ENCODE measurements at places on chromosomes 12 and 14.

DNA sequence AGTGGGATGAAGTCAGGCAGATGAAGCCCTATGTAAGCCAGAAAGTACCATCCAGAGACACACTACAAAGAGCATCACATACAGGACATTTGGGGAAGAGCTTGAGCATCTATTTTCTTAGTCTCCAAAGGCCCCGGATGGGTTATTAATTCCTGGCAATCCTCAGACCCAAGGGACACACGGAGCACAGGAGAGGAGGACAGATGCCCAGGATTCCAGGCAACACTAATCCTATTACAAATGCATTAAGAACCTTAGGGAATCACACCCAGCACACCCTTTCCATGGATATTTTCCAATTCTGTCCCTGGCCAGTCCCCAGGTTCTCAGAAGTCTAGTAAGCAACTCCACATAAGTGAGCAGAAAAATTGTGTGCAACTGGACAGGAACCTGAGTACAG lies 65.9 kb downstream of the CMKLR1 start:
- DNase-seq: peak; percentile 98

DNA sequence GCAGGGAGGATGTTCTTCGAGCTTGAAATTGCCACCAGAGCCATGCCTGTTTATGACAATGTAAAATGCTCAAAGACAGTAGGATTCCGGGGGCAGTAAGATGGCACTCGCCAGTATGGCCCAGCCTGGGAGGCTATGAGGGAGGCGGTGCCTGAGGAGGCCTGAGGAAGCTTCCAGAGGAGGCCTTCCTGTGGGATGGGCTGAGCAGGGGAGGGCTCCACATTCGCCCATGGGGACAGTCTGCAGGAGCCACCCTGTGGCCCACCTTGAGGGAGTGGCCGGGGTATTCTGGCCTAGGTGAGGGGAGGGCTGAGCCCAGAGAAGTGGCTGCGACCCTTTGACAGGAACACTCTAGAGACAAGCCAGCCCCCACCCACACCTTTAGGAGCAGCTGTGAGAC lies 50.7 kb downstream of the IQSEC3 start:
- DNase-seq: no peak

DNA sequence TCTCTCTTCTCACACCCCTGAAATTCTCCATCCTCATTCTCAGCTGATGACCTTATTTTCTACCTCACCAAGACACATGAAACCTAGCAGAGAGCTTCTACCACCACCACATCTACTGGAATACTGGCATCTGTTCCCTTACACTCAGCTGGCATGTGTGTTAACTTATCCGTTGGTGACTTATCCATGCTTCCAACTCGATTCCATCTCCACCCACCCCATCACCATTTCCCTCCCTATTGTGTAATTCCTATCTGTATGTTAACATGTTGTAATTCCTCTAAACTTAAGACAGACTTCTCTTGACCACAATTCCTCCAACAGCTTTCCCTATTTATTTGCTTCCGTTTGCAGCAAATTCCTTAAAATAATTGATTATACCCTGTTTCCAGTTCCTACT lies 15.4 kb downstream of the C1S start:
- no peak for DNase-seq

DNA sequence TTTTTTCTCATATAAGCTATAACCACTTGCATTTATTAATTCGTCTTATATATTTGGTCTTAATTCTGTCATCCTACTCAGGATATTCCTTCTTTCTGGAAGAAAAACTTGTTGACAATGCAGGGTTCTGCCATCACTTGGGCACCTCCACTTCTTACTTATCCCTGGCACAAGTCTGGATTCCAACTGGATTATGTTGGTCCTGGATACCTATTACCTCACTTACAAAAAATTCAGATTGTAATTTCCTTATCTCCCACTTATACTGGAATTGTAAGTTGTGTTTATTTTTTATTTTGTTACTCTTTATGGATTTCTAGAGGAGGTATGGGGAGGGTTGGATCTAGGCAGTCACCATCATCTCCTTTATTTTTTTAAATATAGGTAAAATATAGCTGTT lies 36.7 kb downstream of the LRRIQ1 start:
- DNase-seq: no peak

GRCh38 chr12:5371631-5372030 lies 60.3 kb upstream of the NTF3 start:
- no peak for DNase-seq

DNA sequence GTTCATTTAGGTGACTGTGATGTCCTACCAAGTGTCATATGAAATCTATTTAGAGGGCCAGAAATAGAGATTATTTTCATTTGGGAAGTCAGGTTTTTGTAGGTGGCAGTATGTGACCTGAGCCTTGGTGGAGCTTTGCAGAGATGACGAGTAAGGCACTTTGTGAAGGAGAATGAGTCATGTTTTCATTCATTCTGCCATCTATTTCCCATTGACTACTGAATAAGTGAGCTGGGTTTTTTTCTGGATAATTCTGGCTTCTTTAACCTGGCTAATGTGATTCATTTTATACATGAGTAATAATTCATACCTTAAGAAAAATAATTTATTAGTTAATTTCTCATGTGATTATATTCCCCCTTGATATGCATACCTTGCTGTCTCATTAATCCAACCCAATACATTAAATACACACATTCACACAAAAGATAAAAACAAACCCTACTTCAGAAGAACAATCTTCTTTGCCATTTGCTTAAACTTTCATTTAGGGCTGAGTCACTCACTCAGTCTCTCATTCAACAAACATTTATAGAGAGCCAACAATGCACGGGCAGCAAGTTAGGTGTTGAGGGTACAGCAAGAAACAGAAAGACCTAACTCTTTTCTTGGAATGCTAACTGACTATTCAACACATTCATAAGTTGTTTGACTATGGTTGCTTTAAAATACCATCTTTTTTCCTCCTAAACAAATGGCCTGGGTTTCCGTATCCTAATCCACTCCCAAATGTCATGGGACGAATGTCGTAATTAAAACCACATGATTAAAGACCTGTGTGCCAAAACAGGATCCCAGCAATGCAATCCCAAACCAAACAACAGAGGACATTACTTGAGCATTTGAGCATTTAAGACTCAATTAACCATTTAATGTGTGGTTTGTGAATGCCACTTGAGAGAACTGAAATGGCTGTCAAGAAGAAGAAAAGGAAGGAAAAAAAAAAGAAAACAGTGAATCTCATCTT lies 78.0 kb downstream of the KITLG start:
- DNase-seq: no peak

DNA sequence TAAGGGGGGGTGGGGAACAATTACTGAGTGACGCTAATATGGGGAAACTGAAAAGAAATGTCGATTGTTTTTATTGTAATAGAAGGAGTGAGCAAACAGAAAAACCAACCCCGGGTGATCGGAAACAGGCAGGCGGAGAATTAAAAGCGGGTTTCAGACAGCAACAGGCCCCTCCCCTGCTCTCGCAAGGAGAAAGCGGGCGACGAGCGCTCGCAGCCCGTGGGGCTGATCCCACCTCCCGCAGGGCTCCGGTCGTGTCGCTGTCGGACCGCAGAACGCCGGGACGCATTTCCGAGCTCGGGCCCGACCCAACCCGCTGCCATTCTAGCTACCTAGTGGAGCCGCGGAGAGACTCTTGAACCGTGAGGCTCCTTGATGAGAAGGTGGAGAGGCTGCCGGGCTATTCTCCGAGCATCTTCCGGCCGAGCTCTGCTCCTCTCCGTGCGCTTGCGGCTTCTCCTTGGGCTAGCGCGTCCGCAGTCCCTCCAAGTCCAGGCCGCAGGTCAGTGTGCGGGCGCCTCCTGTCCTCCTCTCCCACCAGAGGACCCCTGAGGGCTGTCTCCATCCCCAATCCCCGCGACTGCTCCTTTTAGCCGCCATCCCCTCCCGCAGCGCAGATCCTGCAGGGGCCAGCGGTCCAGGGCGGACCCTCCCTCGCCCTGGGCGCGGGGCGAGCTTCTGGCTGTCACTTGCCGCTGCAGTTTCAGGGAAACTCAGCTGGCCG lies 4.1 kb upstream of the PAX9 start:
- DNase-seq: no peak

GRCh38 chr12:6387541-6387940 lies 3.6 kb downstream of the LTBR start:
- no peak for DNase-seq

DNA sequence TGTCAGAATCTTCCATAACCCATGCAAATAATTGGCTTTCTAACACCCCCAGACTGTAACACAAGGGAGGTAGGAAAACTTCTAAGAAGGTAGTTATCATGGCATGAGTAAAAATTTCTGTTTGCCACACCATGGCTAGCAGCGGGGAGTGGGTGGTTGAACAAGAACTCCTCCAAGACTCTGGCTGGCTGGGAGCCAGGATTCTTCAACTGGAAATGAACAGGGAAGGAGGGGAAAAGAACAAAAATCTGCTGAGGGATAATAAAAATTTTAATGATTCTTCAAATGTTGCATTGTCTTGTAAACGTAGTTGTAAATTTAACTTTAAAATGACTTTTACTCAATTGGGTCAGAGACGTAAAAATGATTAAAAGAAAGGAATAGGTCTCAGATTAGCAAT lies 78.9 kb downstream of the AKAP6 start:
- DNase-seq: no peak

DNA sequence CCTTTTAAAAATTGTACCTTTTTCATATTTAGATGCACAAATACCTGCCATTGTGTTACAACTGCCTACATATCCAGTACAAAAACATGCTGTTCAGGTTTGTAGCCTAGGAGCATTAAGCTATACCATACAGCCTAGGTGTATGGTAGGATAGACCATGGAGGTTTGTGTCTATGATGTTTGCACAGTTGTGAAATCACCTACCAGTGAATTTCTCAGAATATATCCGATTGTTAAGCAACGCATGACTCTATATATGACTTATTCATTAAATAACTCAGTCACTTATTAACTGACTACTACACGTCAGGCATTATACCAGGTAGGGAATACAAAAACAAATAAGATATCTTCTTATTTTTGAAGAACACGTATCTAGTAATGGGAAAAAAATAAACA lies 26.2 kb upstream of the ETNK1 start:
- no peak for DNase-seq

DNA sequence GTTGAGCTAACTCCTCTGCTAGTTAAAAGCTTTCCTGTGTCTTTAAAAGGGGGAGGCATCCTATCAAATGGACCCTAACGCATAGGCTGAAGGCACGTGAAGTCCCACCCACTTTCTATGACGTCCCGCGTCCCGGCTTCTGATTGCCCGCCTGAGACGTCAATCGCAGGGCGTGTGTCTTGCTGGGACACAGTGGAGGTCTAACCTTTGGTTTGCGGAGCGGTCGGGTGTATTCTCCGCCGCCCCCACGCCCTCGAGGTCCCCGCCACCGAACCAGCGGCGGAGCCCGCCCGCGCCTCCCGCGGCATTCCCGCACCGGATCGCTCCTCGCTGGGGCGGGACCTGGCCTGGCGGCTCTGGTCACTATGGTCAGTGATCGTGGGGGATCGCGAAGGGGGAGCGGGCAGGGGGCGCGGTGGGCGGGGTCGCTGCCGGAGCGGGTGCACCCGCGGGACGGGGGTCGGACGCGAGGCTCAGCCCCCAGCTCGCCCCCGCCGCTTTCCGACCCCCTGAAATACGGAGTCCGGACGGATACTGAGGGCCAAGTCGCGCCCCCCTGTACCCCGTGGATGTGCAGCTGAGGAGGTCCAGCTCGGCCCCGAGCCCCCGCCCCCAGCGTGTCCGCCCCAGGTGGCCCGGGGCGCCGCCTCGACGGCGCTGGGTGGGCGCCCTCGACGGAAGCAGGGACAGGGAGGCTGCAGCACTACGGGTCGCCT lies at the start of gene OTUB2:
Gene OTUB2 (plus strand): TSS at position 168 of the 716 bp plus-strand sequence. CDS start 198 bp downstream, at position 366.
- DNase-seq: peak; percentile 97
